ENCODE measurements at places on chromosomes 5 and 9.

- DNase-seq: no peak
Measured at GRCh38 chr5:95941756-95942155, 19.9 kb downstream of the ELL2 start.

DNA sequence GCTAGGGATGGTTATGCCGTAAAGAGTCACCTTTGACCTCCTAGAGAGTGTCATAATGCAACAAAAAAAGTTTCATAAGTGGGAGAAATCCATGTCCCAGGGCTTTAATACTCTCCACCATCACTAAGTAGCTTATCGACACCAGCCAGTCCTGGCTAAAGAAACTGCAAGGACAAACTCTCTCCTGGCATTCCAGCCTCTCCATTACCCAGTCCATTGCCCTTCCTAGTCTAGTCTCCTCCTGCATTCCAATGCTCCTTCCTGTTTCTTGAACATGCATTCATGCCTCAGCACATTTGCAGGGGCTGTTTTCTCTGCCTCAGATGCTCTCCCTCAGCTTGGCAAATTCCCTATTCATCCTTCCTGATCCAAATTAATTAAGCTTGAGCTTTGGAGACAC is 364.1 kb downstream of the BRINP1 start:
- no peak for DNase-seq

GRCh38 chr5:147073098-147073497 is 161.7 kb upstream of the STK32A start:
- DNase-seq: no peak

- no peak for DNase-seq
Measured at GRCh38 chr5:31887556-31887955, 248.6 kb downstream of the PDZD2 start.

DNA sequence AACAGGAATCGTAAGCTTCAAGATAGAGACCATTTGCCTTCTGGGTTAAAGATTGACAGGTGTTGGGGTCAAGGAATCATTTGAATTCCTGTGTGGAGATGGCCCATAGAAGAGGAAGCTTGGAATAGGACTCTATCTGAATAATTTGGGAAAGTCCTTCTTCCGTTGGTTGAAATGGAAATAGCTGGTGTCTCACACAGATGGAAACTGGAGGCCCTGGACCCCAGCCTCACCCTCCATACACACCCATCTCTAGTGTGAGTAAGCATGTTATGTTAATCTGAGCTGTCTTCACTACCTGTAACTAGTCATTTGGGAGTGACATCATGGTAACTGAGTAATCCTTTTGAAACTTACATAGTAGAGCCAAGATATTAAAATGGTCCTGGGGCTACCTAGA is 184.4 kb downstream of the CD180 start:
- DNase-seq: no peak

DNA sequence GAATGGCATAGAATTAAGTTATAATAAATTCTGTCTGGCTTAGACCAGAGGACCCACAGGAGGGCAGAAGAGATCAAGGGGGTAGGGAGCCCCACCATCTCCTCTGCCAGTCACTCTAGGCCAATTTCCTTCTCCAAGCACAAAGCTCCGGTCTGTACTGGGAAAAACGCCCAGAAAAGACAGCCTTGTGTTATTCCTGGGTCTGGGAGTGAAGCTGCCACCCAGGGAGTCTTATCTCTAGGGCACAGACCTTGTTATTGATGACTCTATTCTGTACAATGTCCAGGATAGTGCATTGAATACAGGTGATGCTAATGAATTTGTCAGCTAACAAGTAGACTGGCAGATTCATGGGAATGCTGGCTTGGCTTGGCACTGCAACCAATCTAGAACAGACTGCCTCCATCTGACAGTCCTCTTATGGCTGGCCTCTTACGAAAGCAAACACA is 60.7 kb downstream of the MED27 start:
- no peak for DNase-seq

GRCh38 chr5:126694403-126694802 is 82.5 kb upstream of the LMNB1 start:
- no peak for DNase-seq

GRCh38 chr9:78314550-78314949 is 17.6 kb downstream of the PSAT1 start:
- no peak for DNase-seq

DNA sequence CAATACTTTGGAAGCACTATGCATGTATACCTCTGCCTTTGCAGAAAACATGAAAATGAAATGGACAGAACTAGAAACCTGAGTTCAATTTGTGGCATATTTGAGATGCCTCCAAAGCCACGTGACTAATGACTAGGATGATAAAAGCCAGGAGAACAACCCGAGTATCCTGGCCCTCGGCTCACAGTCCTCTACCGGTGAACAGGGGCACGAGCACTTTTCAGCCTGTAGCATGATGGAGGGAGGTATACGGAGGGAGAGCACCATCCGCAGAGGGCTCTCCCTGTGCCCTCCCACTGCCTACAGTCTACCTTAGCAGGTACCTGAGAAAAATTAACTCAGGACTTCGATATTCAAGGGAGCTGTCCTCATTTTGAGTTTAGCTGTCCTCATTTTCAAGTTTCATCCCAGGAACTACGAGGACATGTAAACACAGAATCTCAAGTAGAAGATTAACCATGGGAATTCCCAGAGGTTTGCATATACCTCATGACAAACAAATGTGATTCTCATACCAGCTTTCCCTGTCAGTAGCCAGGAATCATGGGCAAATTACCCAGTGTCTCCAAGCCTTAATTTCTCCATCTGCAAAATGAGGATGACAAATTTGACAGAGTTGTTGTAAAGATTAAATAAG is 249.3 kb downstream of the DNAH5 start:
- no peak for DNase-seq

- no peak for DNase-seq
Measured at GRCh38 chr5:164335837-164336236, 830.4 kb downstream of the MAT2B start.

GRCh38 chr5:141560725-141561483 is 57.9 kb downstream of the DIAPH1 start:
- DNase-seq: no peak

DNA sequence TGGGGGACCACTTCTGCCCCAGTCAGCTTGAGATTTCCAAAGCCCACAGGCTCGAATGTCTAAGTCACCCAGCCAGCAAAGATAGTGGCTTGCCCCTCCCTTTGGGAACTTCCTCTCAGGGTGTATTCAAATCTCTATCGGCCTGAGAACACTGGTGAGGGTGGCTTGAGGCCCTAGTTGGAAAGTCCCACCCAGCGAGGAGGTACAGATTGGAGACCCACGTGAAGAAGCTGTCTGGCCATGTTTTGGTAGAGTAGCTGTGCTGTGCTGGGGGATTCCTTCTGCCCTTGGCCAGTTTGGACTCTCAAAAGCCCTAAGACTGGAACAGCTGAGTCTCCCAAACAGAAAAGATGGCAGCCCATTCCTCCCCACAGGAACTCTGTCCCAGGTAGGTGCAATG is 172.7 kb upstream of the RIOK2 start:
- no peak for DNase-seq

- DNase-seq: no peak
Measured at GRCh38 chr5:161273410-161273809, 273.1 kb downstream of the GABRB2 start.
